ENCODE measurements at places on chromosomes 16 and 17.

DNA sequence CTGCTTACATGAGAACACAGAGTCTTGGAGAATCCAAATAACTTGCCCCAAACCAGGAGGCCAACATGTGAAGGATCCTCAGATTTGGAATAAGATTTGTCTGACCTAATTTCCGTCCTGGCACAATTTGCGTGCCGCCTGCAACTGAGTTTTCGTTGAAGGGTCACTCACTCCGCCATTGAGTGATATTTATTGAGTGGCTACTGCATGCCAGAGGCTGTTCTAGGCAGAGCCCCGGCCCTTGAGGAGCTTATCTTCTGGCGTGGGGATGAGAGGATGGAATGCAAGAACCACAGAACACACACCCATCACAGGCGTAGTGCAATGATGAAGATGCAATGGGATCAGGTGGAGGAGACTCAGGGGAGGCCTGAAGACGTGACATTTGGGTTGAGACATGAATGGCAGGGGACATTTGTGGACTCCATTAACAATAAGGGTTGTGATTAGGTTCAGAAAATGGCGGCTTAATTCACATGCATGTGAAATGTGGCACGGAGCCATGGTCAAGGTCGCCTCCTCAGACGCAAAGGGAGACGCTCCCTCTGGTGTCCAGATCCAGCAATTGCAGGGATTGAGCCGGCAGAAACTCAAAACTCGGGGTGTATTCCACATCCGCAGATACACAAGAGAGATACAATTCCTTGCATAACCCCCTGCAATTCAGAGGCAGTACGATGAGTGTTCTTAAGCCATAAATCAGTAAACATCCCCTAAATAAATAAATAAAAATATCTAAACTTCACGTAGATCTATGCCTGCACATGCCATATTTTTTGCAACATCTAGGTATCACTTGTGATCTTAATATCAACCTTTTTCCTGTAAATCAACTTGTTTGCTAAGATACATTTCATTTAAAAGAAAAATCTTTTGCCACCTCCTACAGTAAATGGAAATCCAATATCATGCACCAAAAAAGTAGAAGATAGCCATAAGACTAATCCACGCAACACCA is 57.9 kb upstream of the CACNG4 start:
- peak; percentile 90 for DNase-seq

DNA sequence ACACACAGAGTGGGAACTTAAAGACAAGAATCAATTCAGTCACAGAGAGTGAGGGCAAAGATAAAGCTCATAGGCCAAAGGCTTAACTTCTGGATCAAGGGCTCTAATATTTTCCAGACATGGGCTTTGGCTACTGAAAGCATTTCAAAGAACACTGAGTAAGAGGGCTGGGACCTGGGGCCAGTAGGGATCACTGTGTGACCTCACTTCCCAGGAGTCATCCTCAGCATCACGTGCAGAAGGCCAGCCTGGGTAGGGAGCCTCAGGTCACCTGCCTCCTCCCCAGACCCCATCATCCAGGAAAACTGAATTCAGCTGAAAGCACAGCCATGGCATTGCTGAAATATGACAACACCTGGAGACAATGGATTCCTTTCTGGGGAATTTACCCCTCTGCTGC is 163.5 kb downstream of the RAB11FIP4 start:
- no peak for DNase-seq

DNA sequence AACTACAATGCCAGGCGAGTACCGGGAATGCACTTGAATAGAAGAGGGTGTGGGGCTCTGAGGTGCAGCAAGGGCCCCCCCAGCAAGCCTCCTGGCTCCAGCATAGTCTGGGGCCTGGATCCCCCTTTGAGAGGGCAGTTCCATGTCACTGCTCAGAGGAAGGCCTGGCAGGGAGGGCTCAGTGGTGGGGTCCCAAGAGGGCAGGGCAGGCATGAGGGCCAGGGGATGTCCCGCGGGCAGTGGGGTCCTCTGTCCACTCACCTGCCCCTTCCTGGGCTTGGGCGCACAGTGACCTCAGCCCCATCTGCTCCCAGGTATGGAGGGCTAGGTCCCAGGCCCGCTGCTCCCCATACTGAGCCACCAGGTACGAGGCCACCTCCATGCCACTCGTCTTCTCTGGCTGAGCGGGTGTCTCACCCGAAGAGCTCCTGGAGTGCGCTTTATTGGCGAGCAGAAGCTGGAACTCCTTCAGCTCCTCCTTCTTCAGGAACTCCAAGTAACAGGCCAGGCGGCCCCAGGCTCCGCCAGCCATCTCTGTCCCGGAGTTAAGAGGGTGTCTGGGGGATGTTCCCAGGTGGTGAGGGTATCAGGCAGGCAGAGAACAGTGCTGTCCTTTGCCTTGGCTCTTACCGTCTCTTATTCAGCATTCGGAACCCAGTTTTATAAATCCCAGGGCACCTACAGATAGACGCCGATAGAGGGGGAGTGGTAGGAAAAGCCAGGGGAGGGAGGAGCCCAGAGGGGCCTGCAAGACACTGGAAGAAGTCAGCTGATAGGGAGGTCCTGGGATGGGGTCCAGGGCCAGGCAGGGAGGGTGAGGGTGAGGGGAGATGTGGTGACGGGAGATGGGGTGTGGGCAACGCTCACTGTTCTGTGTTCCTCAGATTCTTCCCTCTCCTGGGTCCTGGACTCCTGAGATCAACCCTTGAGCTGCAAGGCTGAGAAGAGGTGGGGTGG is 605 bp downstream of the NLRP1 start:
- DNase-seq: peak; percentile 64

GRCh38 chr17:20944014-20944865 is 98.6 kb downstream of the USP22 start:
- DNase-seq: no peak

- DNase-seq: no peak
Observed at GRCh38 chr16:46729326-46729995, 18.7 kb downstream of the MYLK3 start.

DNA sequence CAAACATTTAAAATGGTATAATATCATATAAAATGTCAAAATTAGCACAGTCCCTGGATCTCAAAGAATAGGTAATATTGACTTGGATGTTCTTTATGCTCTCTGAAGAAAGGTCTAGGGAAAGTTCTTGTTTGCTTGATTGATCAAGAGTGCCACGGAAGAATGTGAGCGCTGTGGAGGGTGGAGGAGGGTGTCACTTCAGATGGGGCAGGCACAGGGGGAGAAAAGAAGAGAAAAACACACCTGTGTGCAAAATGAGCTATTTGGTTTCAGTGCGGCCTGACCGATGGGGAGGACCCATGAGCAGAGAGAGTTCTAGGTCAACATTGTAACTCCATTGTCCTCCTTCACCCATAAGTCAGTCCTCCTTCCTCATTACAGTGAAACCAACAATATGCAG is 8.8 kb upstream of the VPS4A start:
- DNase-seq: no peak
